ENCODE measurements at places on chromosomes 7 and 10.

GRCh38 chr7:132420527-132420926 lies 155.7 kb downstream of the PLXNA4 start:
- DNase-seq: no peak

DNA sequence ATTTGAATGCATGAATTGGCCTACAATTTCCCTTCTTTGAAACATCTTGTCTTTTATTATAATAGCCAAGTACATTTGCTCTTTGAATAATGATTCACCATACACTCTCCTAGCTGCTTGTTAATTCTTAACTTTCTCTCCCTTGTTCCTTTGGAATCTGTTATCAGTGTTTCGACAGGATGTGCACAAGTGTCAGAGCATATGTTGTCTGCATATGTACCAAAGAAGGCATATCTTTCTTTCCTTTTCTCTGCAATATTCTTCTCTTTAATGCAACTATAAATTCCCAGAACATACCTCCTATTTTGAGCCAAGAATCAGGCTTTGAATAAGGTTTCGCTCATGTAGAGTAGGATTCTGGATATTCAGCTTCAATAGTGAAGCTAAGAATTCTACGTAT lies 848.3 kb upstream of the C7orf33 start:
- DNase-seq: no peak

GRCh38 chr7:131190581-131190980 lies 137.1 kb upstream of the MKLN1 start:
- no peak for DNase-seq

DNA sequence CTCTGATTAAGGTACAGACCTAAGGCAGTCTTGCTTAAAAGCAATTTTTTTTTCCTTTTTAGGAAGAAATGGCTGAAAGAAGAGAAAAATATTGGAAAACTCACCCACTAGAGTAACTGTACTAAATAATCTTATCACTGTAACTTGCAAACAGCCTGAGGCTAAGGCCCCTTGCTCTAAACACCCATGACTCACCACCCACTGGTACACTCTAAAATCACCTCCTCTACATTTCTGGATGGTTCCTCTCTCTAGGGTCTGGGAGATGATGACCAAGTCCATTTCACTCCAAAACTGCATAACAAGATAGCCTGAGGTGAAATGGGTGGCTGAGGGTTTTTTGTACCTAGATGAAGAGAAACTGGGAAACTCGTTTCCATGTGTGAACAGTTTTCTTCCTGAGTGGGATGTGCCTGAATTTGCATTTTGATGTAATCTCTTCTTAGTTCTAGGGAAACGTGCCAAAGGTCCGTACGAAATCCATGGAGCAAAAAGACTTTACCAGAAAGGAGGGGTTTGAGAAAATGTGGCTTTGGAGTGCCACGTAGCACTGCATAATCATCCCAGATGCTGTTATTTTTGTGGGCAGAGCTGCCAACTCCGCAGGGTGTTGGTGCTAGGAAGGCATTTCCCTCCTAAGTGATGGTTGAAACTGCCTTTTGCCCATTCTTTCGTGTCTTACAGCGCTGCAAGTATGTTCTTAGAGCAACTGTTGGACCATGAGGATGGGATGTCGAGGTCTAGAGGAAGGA lies 113.5 kb upstream of the C10orf90 start:
- DNase-seq: no peak

DNA sequence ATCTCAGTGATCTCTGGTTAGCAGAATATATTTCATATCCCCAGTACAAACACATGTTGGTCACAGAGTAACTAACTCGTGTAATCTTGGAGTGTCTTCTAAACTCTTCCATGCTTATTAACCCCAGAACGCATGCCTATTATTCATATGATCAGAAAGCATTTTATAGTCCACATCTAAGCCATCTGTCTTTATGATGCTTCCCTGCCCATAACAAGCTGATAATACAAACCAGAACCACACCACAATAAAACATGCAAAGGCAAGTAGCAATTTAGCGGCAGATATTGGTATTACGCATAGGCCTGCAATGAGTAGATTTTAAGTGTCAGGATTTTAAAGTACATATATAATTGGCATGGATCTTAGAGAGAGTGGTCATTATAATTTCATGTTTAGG lies 120.0 kb upstream of the PRKCQ start:
- DNase-seq: no peak

DNA sequence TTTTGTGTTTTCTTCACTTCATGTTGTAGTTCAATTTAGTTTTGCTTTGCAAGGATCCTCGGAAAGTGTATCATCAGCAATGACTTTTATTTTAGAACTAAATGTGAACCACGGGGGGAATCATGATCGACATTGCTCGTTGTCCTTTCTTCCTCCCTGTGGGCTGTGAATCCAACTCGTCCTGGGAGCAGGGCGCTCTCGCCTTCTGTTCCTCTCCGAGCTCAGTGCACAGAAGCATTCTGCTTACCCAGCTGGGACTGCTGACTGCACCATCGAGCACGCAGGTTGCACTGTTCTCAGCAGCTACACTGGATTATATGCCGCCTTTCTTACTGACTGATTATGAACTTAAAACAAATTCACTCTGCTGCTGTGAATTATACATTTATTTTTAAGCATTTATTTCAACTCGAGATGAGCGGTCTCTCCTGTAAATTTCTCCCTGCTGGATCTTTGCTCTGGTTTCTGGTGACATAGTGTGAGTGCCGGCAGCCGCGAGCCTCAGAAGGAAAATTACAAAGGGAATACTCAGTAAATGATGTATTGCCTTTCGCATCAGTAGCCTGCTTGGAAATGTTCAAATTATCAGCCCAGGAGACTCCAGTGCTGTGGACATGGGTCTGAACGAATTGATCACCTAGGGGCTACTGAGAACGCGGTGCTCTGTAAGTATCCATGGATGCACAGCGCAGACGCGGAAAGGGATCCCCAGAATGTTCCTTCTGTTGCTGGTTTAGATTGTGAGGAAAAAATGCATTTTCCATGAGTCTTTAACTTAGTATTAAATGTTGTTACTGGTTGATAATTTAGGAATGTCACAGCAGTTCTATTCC lies 92.6 kb downstream of the PTPRE start:
- DNase-seq: no peak
